Stimulated activated CD8-positive, alpha-beta memory T cell treated with anti-CD3 and anti-CD28 coated beads, Interleukin-7, amount 100 ng/mL, for 24 hours (primary cell): ENCODE measurements at places on chromosomes 1 and 21.

- no peak for DNase-seq
Observed at GRCh38 chr21:37551993-37552355, 185.4 kb downstream of the DYRK1A start.

DNA sequence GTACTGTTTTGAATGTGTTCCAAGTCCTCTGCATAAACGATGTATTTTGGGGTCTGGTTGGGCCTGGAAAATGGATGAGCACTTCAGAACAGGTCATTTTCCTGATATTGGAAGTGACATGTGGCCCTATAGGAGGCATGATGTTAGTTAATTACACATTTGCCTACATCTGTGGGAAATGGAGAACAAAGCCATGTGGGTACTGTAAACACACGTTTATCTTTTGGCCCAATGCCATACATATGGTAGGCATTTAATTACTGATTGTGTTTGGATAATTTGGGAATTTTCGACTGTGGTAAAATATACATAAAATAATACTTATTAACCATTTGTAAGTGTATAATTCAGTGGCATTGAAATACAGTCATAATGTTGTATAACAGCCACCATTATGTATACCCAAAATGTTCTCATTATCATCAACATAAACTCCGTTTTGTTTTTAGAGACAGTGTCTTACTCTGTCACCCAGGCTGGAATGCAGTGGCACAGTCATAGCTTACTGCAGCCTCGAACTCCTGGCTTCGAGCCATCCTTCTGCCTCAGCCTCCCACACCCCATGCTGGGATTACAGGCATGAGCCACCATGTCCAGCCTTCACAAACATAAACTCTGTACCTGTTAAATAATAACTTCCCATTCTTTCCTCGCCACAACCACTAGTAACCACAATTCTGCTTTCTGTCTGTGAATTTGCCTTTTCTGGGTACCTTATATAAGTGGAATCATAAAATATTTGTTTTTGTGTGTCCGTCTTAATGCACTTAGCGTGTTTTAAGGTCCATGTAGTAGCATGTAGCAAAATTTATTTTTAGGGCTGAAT is 11.9 kb upstream of the RNPEP start:
- DNase-seq, result no peak

- DNase-seq, result no peak
Observed at GRCh38 chr1:151539321-151540020, 638 bp upstream of the TUFT1 start.

GRCh38 chr21:42555756-42556438 is 42.2 kb downstream of the SLC37A1 start:
- no peak for DNase-seq

DNA sequence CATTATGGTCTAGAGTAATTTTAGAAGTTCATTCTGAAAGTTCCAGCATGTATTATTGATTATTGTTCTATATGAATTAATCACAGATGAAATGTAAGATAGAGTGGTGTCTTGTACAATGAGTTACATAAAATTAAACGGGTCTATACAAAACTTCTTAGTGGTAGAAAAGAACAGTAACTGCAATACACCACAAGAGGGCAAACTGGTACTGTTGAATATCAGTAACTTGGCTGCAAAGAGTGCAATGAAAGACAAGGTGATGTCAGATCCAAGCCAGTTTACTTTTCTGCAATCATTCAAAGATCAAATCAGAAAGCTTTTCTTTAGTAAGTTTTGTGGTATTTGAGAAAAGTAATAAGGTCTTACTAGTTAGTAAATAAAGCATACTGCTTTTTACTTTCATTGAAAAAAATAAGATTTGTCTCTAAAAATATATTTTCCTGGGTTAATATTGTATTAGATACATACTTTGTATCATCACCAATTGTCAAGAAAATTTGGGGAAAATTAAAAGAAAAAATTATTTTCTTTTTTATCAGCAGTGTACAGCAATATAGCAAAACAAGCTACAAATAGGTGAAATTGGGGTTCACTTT is 66.4 kb upstream of the BTG3 start:
- no peak for DNase-seq

DNA sequence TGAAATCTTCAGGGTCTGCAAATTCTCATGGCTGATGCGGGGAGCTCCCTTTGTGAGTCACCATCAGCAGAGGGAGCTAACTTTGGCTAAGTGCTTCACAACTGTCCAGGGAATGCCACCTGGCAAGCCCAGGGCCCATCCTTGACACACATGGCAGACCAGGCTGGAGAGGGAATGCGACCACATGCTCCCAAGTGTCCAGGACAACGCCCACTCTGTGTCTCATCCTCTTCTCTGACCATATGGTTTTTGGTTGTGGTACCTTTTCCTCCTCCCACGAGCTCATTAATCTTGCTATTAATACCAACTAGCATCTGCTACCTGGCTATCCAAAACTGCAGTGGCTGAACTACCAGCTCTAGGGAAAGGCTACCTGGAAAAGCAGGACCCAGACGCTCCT is 37.1 kb upstream of the CLSTN1 start:
- DNase-seq, result no peak

DNA sequence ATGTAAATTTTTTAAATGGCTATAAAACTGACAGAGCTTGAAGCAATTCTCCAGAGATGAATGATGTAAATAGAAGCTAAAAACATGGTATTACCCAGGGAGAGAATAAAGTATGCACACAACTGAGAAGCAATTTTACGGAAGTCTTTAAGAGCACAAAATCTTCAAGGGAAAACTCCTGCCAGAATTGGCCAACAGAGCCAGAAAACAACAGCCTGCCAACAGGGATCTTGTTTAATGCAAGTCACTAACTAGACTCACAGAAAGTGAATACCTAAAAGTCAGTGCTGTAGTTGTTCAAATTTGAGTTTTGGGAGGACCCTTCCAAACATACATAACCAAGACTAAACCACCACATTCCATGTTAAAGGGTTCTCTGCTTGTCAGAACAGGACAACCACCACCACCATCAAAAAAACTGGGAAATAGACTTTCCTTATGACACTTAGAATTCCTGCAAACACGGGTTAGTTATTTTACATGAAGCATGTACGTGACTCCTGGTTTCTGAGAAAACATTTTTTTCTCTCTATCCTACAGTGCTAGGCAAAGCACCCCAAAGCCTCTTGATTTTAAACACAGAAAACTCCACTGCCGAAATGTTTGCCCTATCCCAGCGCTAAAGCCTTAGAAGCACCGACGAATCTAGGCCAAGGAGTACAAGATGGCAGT is 1.6 kb downstream of the EPS15 start:
- DNase-seq, result no peak

GRCh38 chr1:38246955-38247952 is 200.7 kb upstream of the POU3F1 start:
- no peak for DNase-seq

DNA sequence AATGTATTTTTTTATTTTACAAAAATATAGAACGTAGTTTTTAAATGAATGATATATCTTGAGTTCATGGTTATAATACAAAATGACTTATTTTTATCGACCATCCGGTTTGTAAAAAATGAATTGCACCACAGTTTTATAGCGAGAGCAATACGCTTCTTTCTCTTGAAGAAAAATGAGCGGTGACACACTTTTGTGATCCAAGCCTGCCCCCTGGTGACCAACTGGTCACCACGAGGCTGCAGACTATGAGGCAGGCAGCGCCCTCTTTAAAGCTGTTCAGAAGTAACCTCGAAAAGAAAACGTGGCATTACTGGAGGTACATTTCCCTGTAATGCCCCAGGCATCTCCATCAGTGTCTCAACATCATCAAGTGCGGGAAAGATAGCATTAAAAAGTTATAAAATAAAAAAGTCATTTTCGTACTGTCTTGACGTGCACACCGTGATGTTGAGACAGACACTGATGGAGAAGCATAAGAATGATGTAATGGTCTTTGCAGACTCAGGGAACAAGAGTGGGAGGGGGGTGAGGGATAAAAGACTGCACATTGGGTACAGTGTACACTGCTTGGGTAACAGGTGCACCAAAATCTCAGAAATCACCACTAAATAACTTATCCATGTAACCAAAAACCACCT is 734.2 kb upstream of the ADAMTS5 start:
- DNase-seq, result peak; percentile 7

DNA sequence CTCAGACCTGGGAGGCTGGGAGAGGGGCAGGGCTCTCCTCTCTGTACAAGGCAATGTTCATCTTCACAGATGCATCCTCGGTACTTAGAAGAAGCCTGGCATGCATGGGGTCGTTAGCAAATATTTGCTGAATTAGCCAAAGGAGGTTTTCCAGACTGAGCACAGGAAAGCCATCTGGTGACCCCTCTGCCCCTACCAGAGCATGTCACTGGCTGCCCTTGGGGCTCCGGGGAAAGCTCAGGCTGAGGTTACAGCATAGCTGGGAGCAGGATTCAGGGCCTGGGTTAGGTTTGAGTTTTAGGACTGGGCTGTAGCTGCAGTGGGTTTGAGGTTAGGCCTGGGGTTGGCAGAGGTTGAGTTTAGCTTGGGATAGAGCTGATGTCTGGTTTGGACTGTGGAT is 43.4 kb upstream of the ZBTB40 start:
- DNase-seq, result no peak

DNA sequence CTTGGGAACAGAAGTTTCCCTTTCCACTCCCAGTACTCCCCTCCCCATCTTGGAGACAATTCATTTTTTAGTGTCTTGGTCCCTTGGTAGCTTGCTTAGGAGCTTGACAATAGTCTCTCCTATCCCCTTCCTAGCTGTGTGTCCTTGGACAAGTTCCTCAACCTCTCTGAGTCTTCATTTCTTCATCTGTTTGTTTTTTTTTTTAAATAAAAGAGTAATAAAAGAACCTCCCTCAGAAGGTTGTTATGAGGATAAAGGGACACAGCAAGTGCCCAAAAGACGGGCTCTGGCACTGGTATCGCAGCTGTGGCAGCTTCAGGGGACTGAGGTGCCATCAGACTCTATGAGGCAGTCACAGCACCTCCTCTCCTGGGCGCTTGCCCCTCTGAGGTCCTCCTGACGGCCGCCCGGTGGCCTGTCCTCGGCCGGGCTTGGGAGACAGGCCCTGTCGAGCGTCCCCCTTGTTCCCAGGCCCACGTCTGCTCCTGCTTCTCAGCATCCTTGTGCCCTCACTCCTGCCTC is 689.2 kb downstream of the MATN1 start:
- no peak for DNase-seq

- DNase-seq, result no peak
Observed at GRCh38 chr1:118504221-118504644, 319.2 kb upstream of the SPAG17 start.

DNA sequence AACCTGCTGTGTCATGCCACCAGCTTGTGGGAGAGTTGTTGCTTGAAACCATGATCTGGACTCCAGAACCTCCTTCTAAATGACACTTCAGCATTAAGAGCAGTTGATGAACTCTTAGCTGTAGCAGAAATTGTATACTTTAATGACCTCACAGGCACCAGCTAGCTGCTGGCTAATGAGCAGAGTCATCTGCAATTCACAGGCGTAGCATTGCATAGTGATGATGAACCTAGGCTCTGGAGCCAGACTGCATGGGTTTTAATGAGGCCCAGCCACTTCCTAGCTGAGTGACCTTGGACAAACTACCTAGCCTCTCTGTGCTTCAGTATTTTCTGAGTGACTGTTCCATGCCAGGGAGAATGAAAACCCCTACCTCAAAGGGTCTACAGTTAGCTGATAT is 407.1 kb downstream of the LMO4 start:
- DNase-seq, result no peak

DNA sequence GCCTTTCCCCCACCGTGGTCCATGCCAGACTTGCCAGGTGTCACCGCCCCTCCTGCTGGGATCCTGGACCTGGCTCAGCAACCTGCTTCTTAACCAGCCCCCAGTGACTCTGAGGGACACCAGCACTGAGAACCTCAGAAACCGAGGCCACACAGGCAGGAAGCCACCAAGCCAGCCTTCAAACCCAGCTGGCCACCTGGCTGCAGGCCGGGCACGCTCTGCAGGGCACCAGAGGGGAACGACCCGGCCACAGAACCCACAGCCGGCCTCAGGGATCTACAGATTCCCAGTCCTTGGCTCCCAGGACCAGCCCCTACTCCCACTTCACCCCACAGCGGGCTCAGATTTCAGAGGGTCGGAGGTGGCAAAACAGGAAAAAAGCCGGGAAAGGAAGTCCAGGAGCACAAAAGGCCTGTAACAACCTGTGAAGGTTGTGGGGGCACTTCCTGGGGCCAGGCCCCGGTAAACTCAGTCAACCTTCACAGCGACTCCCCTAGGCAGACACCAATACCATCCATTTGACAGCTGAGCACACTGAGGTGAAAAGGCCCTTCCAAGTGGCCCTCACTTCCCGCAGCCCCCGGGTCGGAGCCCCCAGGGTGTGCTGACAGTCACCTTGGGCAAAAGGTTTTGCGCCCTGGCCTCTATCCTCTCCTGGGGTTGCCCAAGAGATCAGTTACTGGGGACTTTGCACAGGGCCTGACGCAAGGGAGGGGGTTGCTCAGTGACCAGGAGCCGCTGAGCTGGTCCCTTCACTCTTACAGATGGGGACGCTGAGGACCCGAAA is 14.1 kb downstream of the RUNX3 start:
- no peak for DNase-seq

GRCh38 chr1:36217670-36218069 is 6.6 kb upstream of the THRAP3 start:
- DNase-seq, result no peak

DNA sequence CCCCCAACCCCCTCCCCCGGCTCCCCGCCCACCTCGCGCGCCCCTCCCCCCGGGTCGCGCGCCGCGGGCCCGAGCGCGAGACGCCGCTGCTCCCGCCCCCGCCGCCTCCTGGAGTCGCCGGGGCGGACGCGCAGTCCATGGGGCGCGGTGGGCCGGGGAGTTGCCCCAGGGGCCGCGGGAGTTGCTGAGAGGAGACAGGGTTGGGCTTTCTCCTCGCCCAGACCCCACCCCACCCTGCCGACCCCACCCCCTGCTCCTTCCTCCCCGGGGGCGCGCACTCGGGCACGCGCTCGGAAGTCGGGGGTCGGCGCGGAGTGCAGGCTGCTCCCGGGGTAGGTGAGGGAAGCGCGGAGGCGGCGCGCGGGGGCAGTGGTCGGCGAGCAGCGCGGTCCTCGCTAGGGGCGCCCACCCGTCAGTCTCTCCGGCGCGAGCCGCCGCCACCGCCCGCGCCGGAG is at the start of gene LAMC1:
Gene LAMC1 (plus strand): TSS at position 275 of the 455 bp plus-strand sequence. CDS start 297 bp downstream, outside the sequence.
- DNase-seq, result no peak

DNA sequence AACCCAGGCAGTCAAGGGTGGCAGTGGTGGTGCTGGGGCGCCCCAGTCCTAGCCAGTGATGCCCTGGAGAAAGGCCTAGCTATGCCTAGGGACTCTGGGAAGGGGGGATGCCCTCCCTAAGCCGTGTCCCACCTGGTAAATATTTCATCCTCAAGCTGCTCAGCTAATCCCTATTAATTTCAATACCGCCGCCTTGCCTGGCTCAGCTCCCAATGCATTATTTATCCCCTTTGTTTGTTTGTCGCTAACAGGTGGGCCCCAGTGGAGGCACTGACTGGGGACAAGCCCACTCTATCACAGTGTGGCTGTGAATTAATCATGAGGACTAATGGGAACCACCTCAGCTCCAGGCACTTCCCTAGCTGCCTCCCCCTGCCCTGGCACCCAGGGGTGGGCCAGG is 22.5 kb downstream of the DMAP1 start:
- no peak for DNase-seq
